ENCODE measurements at places on chromosomes 3 and 15.

- no peak for DNase-seq
These were observed 1201.8 kb upstream of the EPHA6 start for GRCh38 chr3:95612611-95613010.

DNA sequence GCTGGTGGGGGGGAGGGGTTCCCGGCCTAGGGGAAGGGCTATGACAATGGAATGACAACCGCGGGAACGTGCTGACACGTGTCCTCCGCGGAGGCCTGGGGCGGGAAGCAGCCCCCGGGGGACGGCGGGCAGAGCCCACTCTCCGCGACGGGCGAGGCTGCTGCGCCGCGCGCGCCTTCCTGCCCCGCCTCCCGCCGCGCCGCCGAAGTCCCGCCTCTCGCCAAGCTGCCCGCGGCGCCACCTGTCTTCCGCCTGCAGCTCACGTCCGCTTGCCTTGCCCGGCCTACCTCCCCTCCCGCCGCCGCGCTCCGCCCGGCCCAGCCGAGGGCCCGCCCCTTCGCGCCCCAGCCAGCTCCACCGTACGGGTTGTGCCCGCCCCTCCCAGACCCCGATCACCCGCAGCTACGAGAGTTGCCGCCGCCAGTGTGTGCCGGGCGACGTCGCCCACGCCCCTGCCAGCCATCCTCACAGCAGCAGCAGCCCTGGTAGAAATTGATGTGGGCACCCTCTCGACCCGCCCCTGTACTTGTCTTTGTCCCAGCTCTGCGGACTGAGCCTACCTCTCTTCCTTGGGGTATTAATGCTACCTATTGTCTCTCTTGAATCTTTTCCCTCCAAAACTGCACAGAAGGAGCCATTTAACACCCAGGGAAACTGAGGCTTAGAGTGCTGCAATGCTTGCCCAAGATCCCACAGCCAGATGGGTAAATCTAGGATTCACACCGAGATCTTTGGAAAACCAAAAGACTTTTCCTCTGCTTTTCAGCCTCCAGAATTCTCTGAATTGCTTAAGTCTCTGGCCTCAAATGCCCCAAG is at the start of gene PARP16:
Gene PARP16, minus strand, starts transcription at position 180 of the 816 bp plus-strand sequence. CDS start 457 bp downstream, outside the sequence.
- DNase-seq: peak; percentile 86

DNA sequence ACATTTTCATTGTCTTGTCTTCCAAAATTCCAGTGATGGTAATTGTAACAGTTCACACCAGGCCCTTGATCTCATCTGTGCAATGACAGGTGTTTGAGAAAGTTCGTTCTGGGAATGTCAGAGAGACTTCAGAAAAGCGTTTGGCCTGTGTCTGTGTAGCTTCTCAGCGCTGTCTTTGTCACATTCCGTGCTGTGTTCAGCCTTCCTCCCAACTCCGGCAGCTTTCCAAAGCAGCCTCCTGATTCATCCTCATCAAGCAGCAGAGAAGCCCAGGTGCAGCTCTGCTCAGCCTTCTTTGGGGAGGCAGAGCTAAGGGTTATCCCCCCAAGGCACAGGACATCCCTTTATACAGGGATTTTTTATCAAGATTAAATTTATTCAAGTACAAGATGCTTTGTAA is 494.0 kb upstream of the SUCLG2 start:
- DNase-seq: no peak

DNA sequence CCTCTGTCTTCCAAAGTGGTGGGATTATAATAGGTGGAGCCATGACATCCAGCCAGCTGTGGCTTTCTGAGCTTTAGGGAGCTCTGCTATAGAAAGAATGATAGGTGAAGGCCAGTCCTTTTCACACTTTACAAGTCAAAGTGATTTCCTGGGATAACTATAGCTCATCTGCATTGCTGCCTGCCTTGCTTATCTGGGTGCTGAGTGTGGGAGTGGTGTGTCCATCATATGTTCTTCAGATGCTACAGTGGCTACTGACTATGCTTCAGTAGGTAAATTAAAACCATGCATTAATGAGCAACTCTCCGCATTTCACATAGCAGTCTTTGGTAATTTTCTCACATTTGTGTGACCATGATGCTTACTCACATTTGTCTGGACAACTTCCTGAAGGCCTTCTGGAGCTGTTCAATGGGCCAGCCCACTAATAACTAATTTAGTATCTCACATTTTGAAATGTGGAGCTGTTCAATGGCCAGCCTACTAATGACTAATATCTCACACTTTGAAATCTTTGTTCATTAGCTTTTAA is 23.4 kb downstream of the RHOA start:
- DNase-seq: no peak

DNA sequence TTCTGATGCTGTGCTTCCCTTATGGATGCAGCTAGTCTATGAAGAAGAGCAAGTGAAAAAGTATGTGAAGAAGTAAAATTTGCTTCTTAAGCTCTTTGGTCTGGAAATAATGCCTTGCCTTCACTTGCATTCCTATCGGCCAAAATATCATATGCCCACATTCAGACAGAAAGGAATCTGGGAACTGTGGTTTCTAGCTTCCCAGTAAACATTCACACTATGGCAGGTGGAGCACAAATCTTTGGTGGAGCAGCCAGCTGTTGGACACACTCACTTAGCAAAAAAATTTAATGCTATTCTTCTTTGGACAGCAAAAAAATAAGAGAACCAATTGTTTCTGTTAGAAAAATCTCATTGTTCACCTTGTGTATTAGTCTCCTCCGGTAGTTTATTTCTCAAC is 12.3 kb upstream of the COL6A6 start:
- DNase-seq: no peak

GRCh38 chr3:126395846-126396513 is 1.3 kb downstream of the CFAP100 start:
- DNase-seq: no peak

- DNase-seq: no peak
These were observed 9.4 kb downstream of the FILIP1L start for GRCh38 chr3:100104817-100105413.

GRCh38 chr15:65081758-65082157 is 5.2 kb downstream of the KBTBD13 start:
- no peak for DNase-seq

DNA sequence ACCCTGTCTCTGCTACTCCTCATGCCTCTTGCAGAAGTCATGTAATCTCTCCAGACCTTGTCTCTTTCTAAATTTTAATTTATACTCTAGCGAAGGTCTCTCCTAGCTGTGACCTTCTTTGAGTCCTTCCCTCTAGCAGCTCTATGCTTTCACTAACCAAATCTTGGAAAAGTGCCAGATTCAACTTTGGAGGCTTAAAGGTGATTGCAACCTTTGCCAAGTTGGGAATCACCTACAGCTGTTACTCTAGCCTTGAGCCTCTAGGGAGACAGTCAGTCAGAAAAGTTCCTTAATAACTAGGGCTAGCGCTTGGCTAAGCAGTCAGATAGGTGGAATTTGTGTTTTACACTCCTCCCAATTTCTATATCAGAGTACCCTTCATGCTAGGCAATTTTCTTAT is 46.1 kb upstream of the ABI3BP start:
- DNase-seq: no peak

GRCh38 chr15:41115652-41116115 is 396 bp downstream of the INO80 start:
- DNase-seq: peak; percentile 56

DNA sequence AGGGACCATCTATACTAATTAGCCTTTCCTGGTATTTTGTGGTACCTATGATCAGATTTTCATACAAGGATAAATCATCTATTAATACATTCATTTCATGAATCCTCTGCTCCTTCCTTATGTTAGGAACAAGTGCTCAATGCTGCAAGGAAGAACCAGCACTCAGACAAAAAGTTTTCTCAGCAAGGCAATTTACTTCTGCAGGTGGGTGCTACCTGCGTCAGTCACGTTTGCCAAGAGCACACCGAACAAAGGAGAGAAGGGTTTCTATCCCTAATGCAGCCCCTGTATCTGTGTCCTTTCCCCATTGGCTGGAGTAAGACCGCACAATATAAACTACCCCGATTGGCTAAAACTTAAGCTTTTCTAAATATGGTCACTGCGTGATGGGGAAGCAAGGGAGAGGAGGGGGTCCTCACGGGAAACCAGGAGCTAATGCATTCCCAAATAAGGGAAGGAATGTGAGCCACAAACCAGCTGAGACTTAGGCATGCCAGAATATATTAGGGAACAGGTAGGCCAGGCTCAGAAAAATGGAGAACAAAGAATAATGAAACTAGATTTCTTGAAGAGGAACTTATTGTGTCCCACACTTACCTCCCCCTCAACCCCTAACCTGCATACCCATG is 76.5 kb downstream of the AQR start:
- no peak for DNase-seq

- no peak for DNase-seq
These were observed 25.3 kb downstream of the ACSBG1 start for GRCh38 chr15:78208887-78209645.
